ENCODE measurements at places on chromosomes 5 and 9. TPM values are rescaled to one million over a fixed set of nuclear protein-coding genes. Genes with fewer than 3 reads are reported as not detected.

The PAPPA gene
- not detected for total RNA-seq

The TRIM7 gene
- 3.9 TPM for total RNA-seq

The FBP1 gene
- total RNA-seq: not detected

The PTGDS gene
- total RNA-seq: not detected
